Astrocyte of the cerebellum (primary cell): ENCODE measurements at places on chromosomes 1 and 21.

DNA sequence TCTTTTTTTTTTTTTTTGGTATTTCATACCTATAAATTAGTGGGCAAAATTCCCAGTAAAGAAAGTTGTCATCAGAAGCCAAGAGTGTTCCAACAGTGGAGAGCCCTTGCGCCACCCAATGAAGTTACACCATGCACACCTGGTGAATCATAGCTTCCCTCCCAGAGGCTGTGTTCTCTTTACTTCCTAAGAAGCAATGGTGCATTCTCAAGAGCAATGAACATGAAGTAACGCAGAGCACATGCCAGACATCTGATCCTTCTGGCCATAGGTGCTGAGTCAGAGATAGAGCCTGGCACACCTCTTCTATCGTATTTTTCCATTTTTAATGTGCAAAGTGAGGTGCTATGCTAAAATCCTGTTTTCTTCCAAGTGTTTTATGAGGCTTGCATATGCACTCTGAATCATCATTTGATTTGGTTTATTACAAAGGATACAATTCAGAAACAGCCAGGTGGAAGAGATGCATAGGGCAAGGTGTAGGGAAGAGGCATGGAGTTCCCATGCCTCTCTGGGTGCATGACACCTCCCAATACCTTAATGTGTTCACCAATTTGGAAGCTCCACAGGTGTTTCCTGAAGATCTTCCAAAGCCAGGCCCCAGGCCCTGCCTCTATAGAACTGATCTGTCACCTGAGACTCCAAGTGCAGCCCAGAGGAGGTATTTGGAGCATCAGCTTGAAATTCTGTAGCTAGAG lies 408.0 kb downstream of the SIPA1L2 start:
- peak; percentile 23 for DNase-seq

DNA sequence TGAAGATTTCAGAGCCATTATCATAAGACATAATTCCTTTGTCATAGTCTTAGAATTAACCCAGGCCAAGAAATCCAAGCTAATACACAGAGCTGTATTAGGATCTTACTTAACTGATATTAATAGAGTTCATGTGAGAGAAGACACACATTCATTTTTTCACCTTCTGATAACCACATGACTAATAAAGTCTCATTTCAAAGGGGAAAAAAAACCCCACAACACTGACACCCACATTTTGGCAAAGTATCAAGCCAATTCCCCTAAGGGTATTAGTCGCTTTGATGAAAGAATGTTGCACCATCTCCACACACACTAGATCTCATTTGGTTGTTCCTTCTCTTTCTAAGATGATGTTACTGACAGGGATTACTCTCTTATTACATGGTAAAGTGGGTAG lies 344.4 kb upstream of the ESRRG start:
- DNase-seq = no peak

DNA sequence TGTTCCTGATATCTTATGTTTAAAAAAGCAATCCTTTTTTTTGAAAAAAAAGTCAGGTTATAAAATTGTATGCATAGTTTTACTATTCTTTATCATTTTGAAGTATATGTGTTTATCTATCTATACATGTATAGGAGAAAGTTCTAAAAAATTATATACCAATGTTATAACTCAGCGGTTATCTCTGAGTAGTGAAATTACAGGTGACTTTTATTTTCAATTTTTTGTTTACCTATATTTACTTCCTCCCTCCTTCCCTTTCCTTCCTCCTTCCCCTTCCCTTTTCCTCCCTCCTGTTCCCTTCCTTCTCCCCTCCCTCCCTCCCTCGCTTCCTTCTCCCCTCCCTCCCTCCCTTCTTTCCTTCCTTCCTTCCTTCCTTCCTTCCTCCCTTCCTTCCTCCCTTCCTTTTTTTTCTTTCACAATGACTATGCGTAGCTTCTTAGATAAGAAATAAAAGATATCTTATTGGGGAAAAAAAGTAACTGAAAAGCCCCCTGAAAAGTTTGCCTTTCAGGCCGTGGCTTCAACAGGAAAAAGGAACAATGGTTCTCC lies 77.1 kb downstream of the ABCA4 start:
- no peak for DNase-seq

DNA sequence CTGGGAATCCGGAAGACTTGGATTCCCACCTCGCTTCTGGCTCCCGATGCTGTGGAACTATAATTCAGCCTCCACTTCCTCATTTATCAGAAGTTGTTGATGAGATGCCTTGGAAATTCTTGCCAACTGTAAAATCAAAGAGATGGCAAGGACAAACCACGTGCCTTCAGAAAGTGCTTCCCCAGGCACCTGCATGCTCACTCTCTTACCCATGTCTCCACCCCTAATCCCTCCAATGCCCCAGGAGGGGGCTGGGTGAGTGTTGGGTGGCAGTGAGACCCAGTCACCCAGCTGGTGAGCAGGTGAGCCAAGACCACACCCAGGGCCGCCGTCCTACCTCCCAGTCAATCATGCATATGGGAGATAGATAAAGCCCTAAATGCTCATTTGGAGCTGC lies 160.8 kb downstream of the PSMG1 start:
- DNase-seq = no peak

DNA sequence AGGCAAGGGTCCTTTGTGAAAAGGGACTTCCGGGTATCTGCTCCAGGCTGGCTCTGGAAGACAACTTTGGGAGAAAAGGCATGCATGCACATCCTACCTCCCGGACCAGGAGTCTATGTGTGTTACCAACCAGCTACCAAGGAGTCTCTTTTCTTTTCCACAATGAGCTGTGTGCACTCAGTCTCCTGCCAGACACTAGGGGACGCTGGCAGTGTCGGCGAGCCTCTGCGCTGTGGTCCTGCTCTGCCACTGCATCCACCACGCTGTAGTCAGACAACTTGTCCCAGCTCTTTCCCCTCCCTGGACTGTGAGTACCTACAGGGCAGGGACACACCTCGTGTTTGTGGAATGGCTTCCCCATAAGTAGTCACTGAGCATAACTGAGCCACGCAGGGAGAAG lies 5.1 kb upstream of the SSR2 start:
- no peak for DNase-seq

DNA sequence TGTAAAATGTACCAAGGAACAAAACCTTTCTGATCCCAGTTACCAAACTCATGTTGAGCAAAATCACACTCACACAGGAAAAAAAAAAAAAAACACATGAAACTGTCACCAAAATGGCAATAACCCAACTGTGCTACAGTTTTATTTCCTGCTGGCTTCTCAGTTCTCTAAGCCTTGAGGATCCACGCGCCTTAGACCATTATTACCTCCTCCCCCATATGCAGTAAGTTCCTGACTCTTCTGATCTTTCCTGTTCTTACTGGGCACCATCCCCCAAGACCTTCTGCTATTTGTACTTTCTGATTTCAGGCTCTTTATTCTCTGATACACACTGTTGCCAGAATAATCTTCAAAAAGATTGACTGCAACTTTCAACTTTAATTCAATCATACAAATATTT lies 79.6 kb downstream of the SLC45A1 start:
- no peak for DNase-seq

DNA sequence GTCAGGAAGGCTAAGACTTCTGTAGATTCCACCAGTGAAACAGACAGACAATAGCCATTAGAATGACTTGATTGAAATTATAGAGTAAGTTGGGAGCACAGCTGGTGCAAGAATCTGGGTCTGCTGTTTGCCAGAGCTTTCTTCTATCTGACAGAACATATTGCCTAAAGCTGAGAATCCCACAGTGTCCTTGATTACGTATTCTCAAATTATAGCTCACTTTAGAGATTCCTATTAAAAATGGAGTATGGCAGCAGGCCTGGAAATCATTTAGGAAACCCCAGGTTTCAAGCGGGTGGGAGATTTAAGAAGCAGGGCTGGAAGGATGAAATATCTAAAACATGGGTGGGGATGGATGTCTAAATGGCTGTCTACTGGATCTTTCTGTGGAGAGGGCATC lies 639.7 kb upstream of the CXADR start:
- no peak for DNase-seq

- no peak for DNase-seq
Measured at GRCh38 chr1:171917331-171917730, 76.0 kb downstream of the DNM3 start.

- DNase-seq = no peak
Measured at GRCh38 chr1:183583466-183583865, 6.8 kb downstream of the NCF2 start.

DNA sequence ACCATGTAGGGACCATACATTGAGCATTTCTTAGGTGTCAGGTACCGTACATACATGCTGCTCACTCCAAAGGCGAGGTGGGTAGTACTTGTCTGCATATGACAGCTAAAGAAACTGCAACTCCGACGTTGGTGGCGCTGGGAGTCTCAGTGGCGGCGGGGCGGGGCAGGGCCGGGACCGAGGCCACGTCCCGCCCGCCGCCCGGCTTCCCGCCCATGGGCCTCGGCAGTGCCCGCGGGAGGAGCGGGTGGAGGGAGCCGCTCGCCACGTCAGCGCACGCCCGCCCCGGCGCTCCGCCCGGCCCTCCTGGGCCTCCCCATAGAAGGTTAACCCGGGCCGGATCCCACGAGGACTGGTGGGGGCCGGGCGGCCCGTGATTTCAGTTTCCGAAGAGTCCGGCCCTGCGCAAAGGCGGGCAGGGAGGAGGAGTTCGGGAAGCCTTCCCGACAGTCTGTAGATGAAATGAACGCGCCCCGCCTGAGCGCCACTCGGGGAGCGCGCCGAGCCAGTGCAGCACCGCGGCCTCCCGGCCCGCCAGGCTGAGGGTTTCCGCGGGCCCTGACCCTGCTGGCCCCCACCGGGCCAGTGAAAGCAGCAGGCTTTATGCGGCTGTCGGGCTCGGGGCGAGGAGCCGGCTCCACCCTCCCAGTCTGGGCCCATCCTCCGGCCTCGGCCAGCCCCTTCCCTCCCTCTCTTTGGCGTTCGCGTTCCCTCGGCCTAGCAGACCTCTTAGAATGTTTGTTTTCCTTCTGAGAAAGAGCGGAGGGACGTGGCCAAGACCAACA lies 119.9 kb upstream of the JUN start:
- DNase-seq = peak; percentile 53

GRCh38 chr21:16587681-16588375 lies 858.0 kb downstream of the USP25 start:
- no peak for DNase-seq

GRCh38 chr1:89687254-89687653 lies 54.3 kb downstream of the LRRC8C start:
- no peak for DNase-seq

GRCh38 chr1:107443027-107443426 lies 302.2 kb downstream of the NTNG1 start:
- no peak for DNase-seq

DNA sequence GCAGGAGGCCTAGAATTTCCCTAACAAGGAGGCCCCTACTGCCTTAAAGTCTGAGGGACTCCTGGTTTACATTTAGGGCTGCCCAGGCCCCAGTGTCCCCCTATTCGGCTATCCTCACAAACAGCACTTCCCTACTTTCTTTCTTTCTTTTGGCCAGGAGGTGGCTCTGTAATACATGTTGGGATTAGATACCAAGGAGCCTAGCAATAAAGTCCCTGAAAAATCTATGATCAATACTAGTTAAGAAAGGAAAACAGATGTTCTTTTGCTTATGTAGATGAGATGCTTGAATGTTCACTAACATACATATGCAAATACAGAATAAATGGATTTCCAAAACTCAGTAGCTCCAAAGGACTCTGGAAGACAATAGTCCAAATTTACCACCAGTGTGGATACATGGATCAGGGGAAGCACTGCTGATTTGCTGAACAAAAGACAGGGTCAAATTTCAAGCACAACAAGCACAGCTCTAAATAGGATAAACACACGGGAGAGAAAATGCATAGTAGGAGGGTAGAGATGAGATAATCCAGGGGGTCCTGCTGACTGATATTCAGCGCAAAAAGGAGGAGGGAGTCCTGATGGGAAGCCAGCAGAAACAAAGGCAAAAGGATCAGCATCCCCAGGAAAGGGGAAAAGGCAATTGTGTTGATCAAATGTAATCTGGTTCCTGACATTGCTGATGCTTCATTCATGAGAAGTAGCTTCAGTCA lies 240.0 kb downstream of the NUF2 start:
- no peak for DNase-seq

- no peak for DNase-seq
Measured at GRCh38 chr21:31337086-31337485, 7.0 kb downstream of the TIAM1 start.

DNA sequence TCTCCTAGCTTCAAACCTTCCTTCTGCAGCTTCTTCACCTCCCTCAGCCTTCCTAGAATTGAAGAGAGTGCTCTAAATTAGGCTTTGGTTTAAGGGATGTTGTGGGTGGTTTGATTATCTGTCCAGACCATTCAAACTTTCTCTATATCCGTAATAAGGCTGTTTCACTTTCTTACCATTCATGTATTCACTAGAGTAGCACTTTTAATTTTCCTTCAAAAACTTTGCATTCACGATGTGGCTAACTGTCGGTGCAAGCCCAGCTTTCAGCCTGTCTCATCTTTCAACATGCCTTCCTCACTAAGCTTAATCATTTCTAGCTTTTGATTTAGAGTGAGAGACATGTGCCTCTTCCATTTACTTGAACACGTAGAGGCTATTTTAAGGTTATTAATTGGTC lies 26.2 kb upstream of the DESI2 start:
- no peak for DNase-seq

DNA sequence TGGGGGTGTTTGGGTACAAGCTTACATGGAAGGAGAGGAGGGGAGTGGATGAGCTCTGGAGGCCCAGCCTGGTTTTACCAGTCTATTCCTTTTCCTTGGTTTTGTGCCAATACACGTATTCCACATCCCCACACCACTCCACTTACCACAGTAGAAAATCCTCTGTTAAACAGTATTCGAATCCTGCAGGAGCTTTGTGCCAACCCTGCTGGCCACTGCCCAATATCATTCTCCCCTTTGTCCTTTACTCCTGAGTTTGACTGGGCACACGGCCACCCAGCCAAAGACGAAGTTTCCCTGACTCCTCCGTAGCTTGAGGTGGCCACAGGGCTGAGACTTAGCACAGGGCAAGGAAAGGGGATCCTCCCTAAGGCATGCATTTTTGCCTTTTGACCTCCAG lies 61.6 kb downstream of the TMCO4 start:
- no peak for DNase-seq

DNA sequence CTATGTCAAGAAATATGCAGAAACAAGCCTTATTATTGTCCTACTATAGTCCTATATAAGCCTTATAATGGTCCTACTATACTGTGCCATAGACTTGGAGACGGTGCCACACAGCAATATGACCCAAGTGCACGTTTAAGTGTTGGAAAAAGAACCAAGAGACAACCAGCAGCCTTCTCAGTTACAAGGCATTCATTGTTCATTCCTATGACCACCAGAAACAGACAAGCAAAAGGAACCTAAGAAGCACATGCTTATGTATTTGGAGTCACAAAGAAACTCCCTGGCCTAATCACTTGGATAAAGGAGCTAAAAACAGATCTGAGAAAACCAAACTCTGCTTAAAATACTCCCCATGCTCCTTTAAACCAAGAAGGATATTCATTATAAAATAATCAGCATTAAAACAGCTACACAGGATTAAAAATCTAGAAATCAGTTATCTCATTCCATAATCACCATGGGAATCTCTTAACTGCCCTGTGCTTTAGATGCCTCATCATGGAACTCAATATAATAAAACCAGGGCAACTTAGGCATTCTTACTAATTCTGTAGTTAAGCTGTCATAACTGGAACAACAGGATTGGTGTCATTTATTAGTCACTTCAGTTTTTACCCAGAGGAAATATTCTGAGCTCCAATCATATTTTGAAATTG lies 7.0 kb downstream of the COLGALT2 start:
- DNase-seq = no peak
